CD8-positive, alpha-beta memory T cell (primary cell): ENCODE measurements at places on chromosomes 5 and 9.

- no peak for DNase-seq
Observed at GRCh38 chr5:110517396-110517795, 209.1 kb downstream of the TMEM232 start.

GRCh38 chr5:32453916-32454315 is 9.4 kb upstream of the ZFR start:
- DNase-seq = no peak

DNA sequence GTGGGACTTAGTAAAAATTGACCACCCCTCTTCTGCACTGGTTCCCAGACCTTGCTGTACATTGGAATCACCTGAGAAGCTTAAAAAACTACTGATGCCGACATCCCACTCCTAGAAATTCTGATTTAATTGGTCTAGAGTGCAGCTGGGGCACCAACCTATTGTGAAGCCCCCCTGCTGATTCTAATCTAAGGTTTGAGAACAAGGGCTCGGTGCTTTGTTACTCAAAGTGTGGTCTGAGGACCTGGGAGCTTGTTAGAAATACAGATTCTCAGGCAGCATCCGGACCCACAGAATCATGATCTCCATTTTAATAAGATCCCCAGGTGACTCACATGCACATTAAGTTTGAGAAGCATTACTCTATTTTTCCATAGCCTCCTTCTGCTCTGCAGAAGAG is 57.8 kb upstream of the LPAR1 start:
- no peak for DNase-seq

- DNase-seq = no peak
Observed at GRCh38 chr5:139017624-139018023, 142.5 kb upstream of the LRRTM2 start.

DNA sequence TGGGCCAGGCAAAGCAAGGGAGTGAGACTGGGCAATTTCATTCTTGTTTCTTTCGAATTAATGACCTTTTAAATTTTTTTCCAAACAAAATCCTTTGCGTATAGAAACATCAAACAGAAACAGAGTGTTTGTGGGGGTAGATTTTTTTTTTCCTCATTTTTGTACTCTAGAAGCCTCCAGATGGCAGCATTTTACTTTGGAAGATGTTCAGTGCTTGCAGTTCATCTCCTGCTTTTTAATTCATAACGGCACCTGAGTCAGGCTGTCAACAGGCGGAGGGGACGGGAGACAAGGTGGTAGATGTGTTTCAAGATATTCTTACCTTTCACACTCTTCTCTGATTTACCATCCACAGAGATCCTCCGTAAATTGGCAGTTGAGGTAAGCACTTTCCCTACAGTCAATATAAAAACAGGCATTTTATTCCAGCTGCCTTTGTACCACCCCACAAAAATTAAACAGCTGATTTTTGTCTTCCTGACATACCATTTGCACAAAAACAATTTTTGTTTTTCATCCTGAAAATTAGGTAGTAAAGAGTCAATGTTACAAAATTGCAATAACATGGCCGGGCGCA is 99.5 kb upstream of the FBXL17 start:
- no peak for DNase-seq
